ENCODE measurements at places on chromosomes 3 and 15.
A peak's percentile ranks its signal among the peaks of the same experiment; 100 is the strongest.

DNA sequence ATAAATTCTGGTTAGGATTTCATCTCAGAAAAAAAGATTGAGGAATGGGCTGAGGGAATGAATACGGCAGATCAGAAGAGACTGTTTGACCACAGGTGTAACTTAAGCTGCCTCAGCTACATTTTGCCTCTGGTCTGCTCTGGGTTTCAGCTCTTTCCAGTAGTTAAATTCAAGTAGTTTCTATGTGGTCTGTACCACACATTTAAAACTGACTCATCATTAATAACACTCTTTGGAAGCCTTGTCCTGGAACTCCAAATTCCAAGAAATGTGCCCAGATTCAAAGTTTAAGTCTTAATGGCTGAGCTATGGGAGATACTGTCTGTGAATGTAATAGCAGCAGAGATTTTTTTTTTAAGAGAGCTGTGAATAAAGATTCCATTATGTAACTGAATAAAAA is 133.1 kb upstream of the IGSF10 start:
- DNase-seq = peak; percentile 42

- no peak for DNase-seq
These were observed 25.5 kb downstream of the KCNAB1 start for GRCh38 chr3:156145866-156146265.

GRCh38 chr3:186213946-186214345 is 105.1 kb upstream of the ETV5 start:
- no peak for DNase-seq

DNA sequence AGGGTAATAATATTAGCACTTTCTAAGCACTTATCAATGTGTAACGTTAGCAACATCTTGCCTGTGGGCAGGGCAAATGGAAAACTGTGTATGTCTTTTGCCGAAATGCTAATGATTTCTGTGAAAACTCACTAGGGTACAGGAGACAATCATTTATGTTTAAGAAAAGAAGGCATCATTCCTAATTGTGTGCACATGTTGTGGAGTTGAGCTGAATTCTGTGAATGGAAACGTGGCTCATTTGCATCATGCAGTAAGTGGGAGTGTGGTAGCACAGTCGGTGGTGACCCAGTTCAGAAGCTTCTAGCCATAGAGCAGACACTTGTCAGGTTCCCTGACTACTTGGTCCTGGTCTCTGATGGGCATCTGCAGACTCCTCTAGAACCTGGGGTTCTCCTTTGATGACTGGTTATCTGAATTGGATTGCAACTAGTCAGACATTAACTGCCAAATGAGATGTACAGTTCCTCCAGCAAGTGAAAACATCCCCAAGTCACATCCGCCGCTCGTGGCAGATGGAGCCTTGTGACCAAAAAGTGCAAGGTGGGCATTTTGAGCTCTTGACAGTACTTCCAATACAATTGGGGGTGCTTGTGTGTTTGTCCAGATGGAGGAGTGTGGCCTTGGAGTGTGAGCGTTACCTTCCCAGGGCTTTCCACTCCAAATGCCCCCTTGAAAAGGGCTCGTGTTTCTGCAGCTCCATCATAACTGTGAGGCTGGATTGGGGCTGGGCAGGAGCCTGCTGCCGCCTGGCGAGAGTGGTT is 21.5 kb downstream of the MRPS25 start:
- no peak for DNase-seq

DNA sequence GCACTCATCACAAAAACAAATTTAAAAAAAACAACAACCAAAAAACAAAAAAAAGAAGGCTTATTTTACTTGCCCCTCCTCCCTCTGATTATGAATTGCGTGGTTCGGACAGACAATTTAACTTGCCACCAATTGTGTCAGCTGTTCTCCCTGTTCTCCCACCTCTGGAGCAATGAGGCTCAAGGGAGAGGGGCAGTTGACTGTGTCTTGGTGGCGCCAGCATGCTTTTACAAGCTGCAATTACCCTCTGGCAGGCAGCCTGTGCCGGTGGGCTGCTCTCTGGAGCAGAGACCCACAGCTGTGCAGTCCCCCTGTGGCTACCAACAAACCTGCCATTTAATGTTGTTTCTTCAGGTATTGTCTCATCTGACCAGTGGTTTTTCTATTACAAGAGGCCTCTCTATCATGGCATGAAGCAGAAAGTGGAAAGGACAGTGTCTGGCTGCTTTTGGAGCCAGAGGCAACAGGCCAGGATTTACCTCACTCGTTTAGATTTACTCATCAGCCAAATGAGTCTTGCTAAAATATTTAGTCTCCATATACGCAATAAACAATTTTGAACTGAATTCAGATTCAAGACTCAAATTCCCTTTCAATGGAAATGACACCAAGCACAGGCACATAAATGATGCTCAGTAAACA is 192.0 kb upstream of the TPRG1 start:
- no peak for DNase-seq

- DNase-seq = no peak
These were observed 317.0 kb downstream of the OCA2 start for GRCh38 chr15:27782125-27782524.

GRCh38 chr15:89141885-89142284 is 53.6 kb downstream of the ABHD2 start:
- DNase-seq = no peak

DNA sequence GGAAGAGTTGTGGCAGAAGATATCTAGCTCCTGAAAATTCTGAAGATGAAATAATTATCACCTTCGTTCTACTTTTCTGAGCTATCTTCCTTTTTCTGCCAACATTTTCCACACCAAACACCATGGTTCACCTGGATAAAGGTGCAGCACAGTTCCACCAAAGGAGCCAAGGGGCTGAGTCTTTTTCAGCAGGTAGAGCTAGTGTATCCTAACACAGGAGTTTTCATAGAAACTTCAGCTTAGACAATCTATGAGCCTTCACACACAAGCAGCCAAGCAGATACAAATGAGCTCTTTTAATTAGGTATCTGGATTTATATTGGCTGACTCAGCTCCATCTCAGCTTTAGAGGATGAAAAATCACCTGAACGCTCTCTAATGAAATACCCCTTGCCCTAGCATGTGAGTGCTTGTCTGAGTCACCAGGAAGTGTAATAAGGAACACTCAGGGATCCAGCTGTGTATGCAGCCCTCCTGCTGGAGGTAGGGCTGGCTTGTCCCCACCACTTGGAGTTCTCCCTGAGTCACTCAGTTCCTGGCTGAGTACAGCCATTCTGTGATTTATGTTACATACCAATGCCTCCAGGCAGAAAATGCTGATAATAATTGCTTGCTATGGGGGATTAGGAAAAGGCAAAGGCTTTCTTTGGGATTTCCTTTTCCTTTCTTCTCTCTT is 385.7 kb downstream of the LSAMP start:
- peak; percentile 93 for DNase-seq

DNA sequence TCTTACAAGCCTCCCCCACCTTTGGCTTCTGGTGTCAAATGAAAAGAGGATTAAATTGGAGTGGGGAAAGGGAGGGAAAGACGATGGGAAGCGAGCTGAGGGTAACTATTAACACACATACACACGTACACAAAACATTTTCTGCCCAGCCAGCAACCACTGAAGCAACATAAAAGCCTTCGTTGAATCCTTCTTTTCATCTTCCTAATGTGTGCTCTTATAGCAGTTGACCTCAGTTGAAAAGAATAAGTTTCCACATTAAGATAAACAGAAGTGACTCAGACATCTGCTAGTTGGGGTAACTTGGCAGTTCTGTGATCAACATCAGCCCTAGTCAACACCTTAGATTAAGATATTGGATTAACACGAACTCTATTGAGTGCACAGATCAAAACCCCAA is 558.5 kb downstream of the MECOM start:
- DNase-seq = peak; percentile 68

DNA sequence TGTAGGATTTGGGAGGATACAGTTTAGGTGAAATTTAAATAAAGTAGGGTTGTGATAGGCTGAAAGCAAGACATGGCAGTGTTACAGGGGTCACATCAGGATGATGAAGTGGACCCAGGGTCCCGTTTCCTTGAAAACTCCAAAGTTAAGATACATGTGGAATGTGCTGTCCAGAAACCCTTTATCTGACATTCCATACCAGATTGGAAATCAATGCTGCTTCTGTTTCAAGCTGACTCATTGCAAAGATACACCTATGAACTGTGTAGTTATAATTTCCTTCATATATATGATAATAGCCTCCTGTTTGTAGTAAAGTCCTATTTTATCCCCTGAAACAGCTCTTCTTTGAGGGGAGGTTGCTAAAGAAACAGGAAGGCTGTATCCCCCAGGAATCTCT is 71.0 kb upstream of the NR2E3 start:
- DNase-seq = no peak

DNA sequence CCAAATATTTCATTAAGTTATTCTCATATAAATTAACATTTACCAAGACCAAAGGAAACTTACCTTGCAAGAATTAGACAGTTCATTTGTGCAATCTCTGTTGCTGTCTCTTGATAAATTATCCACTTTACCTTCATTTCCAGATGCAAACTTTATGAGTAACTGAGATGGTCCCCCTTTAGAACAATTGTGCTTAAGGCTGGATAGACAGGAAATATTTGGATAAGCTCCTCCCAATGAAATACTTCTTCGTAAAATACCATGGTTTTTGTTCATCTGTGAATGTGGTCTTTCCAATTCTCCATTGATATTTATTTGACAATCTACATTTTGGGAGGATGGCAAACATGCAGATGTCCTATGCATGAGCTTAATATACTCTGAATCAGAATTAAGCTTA is 78.2 kb downstream of the NEDD4 start:
- DNase-seq = no peak

DNA sequence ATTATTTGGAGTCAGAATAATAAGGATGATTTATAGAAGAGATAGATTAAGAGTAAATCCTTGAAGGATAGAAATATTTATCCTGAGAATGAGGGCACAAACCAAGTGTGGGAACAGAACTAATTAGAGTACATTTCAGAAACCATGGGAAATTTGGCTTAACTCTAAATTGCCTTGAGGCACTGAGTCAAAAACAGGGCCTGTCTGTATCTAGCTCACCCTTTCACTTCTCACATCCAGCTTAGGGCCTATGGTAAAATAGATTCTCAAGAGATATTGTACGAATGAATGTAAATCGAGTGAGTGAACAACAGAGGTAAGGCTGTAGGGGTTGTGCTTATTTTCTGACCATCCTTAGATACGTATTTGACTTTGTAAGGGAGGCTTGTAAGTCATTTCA is 586.1 kb upstream of the DPPA4 start:
- DNase-seq = no peak

GRCh38 chr3:58573640-58574039 is 3.6 kb downstream of the FAM107A start:
- DNase-seq = peak; percentile 28

GRCh38 chr3:99637016-99637367 is 1.4 kb upstream of the COL8A1 start:
- peak; percentile 78 for DNase-seq

GRCh38 chr15:50676799-50677483 is 9.7 kb downstream of the TRPM7 start:
- peak; percentile 35 for DNase-seq

- peak; percentile 72 for DNase-seq
These were observed 2.1 kb downstream of the ALCAM start for GRCh38 chr3:105368566-105369499.

DNA sequence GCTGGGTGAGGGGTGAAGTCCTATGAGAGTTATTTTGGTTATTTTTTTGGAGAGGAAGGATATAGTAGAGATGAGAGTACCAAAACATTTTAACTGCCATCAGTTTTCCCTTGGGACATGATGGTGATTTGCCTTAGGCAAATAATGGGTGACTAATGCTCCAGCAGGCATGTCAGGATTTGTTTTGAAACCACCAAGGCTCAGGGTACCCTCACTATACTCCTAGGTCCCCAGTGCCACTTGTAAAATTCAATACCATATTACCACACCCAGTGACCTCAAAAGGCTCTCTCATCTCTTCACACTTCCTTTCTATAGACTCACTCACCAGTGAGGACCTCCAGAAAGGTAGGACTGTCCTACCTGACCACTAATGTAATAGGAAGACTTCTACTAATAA is 83.6 kb downstream of the WDR72 start:
- no peak for DNase-seq

GRCh38 chr3:140593766-140594165 is 84.1 kb upstream of the TRIM42 start:
- no peak for DNase-seq

DNA sequence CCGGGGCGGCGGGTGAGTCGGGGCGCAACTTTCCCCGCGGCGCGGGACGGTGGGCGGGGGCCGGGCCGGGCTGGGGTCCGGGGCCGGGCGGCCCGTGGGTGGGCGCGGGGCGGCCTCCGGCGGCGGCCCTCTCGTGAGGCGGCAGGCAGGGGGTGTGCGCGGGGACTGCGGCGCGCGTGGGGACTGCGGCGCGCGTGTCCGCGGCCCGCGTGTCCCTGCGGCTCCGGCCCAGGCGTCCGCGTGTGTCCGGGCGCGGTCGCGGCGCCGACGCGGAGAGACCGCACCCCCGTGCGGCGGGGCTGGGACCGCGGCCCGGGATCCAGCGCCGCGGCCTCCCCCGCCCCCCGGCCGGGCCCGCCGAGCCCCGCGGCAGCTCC is 349 bp downstream of the PLXNA1 start:
- DNase-seq = no peak

DNA sequence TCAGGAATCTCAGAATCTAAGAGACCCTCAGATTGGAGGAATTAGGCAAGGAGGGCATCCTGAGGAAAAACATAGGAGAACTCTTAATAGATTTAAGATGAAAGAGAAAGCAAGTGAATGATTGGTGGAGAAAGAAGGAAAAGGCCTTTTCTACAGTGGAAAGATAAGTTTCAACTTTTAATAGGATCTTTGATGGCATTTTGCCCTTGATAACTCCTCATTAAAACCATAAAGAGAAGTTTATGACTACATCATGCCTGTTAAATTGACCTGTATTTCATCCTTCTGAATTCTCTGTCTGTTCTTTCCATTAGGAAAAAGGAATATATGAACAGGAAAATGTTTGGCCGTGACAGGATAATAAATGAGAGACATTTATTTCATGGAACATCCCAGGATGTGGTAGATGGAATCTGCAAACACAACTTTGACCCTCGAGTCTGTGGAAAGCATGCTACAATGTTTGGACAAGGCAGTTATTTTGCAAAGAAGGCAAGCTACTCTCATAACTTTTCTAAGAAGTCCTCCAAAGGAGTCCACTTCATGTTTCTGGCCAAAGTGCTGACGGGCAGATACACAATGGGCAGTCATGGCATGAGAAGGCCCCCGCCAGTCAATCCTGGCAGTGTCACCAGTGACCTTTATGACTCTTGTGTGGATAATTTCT is 30.1 kb downstream of the TIPARP start:
- DNase-seq = no peak

- DNase-seq = no peak
These were observed 95.6 kb downstream of the RAB11A start for GRCh38 chr15:65964792-65965433.
